ENCODE measurements at places on chromosomes 7 and 10.

GRCh38 chr7:1432411-1433082 lies 26.7 kb downstream of the MICALL2 start:
- peak; percentile 66 for DNase-seq

DNA sequence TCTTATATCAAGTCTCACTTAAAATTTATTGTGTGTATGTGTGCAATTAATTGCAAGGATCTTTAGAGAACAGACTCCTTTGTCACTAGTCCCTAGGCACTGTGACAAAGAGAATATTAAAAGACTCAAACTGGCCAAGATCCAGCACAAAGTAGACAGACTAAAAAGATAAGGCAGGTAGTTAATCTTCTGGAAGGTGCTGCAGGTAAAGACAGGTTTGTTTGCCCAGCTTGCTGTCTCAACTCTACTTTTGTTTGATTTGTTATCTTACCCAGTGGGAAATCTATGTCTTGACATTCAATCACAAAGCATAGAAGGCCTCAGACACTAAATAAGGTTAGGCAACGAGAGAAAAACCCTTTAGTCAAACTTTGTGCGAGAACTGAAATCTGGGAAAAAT lies 807.9 kb upstream of the LRRN3 start:
- DNase-seq, result peak; percentile 46

DNA sequence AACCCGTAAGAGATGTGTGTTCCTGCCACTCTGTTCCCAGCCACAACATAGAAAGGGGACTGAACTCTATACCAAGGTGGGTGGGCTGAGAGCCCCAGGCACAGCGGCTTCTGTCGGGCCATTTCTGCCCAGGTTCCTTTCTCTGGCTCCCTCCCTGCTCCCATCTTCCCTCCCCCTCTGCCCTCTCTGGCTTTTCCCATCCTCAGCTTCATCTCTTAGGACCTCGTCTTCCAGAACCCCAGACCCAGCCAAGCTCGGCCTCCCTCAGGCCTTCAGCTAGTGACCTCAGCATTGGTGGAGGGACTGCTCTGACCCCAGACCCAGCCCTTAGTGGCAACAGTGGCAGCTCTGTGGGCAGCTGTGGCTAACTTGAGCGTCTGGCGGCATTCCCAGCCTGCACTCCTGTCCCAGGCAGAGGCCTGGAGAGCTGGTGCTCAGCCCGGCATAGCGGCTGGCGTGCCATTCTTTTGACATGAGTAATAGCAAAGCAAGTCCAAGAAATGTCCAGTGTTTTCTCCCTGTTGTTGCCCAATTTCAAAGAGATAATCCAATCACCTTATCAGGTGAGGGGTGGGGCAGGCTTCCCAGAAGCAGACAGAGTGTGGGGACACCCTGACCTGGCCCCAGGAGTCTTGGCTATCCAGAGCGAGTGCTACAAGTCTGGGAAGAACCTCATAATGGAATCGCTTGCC lies 15.9 kb downstream of the PTPRE start:
- DNase-seq, result no peak

DNA sequence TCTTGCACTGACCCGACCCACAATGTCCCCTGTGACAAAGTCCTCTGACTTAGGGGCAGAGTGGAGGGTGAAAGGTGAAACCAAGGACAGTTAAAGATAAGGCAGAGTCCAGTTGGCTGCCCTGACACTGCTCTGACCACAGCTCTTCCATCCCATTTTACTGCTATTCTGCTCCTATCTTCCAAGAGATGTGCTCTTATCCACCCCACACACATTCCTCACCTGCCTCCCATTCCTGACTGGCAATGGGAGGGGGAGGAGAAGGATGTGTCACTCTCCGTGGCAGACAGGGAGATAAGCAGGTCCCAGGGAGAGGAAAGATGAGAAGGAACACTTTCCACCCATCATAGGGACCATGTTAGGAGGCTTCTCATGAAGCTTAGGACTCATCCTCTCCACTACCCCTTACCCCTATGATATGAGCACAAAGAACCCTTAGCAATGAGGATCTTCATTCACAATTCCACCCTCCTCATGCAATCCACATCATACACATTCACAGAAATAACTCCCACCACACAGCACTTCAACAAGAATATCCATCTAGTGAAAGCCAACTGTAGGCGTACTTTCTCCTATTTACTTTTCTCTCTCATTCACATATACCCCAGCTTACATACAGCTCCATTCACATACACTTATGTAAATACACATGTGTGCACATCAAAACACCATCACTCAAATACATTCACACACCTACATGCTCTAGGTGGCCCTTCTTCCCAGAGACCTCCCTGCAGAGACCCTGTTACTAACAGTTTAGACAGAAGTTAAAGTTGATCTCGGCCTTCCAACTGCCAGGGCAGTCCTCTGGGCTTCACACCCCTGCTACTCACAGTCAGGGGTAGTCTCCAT lies 6.6 kb downstream of the SYNPO2L start:
- DNase-seq, result no peak

- no peak for DNase-seq
These were observed 30.4 kb upstream of the TARP start for GRCh38 chr7:38303866-38304265.

- DNase-seq, result no peak
These were observed 479.1 kb upstream of the ZMIZ1 start for GRCh38 chr10:78589687-78590086.

DNA sequence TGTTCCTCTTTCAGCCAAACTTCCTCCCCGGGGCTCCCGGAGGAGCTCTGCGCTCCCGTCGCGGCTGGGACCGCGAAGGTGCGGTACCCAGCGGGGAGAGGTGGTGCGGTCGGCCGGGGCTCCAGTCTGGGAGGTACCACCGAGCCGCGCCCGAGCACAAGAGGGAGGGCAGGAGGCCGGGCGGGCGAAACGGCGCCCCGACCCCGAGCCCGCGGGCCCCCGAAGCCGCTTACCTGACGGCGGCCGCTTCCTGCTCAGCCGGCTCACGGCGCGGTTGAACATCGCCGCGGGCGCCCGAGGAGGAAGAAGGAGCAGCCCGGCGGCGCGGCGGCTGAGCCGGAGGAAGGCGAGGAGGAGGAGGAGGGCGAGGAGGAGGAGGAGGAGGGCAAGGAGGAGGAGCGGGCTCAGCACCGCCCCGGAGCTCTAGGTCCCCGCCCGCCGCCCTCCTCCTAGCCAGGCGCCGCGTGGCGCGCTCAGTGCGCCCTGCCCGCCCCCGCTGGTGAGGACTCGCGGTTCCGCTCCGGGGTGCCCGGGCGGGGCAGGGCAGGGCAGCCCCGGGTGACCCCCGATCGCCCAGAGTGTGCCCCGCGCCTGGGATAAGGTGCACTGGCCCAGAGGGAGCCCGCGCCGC lies at the start of gene RGS10:
Gene RGS10 (minus strand): TSS at position 363 of the 631 bp plus-strand sequence. CDS start 81 bp downstream, at position 282.
- peak; percentile 9 for DNase-seq

GRCh38 chr10:98295401-98295811 lies 27.4 kb upstream of the LOXL4 start:
- DNase-seq, result no peak

DNA sequence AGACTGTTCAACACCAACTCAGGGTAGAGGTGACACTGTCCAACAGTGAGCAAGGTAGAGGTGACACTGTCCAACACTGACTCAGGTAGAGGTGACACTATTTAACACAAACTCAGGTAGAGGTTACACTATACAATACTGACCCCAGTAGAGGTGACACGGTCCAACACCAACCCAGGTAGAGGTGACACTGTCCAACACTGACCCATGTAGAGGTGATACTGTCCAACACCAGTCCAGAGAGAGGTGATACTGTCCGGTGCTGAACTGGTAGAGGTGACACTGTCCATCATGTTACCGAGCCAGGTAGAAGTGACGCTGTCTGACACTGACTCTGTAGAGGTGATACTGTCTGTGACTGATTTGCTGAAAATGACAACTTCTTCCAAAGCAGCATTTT lies 102.4 kb downstream of the GATA3 start:
- DNase-seq, result no peak

DNA sequence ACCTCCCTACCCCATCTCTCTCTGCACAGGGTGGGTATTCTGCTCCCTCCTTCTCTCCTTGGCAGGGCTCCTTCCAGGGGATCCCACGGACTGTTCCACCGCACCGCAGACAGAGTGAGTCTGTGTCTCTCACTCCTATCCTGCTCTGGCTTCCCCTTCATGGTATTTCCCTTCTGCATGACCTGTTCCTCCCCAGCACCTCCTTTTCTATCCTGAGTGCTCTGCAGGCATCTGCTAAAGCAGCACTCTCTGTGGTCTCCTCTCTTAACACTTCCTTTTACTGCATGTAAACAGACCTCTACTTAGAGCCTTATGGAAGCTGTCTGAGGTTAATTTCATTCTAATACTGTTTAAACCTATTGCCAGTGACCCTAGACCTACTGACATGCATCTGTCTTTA lies 171.5 kb downstream of the CCSER2 start:
- DNase-seq, result peak; percentile 0

DNA sequence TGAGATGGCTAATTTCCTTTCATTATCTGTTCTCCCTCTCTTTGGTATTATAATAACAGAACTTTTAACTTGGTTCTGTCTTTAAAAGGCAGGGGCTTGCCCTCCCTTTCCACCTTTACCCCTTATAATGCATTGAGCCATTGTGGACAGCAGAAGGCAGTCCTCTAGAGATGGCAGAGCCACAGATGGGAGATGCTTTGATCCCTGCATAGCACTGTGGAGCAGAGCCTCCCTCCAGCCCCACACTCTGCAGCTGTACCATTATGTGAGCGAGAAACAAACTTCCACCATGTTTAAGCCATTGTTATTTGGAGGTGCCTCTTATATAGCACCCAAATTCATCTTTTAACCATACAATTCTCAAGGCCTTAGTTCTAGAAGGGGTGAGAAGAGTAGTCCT lies 78.4 kb downstream of the SEC23IP start:
- DNase-seq, result no peak

DNA sequence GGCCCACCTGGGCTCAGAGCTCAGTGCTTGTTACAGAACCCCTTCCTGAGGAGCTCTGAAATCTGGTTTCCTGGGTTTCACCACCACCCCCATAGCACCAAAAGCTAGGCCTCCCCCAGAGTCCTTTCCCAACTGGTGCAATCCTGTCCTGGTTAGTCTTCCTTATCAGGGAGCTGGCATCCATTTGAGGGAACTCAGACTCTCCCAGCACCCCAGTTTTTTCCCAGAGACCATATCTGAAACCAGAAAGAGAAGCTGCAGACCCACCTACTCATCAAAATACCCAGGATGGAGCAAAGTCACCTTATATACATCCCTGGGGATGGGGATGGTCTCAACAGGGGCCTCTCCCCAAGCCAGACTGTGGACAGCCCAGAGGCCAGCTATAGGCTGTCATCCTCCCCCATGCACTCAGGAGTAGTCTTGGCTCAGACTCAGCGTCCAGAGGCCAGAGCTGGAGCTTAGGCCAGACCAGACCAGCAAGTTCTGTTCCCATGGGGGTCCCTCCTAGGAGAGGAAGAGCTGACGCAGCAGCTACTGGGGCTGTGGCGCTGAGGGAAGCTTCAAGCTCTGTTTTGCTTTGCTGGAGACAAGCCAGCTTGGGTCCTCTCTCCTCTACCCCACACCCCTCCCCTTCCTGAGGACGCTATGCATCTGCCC lies 3.0 kb downstream of the TBATA start:
- DNase-seq, result no peak

DNA sequence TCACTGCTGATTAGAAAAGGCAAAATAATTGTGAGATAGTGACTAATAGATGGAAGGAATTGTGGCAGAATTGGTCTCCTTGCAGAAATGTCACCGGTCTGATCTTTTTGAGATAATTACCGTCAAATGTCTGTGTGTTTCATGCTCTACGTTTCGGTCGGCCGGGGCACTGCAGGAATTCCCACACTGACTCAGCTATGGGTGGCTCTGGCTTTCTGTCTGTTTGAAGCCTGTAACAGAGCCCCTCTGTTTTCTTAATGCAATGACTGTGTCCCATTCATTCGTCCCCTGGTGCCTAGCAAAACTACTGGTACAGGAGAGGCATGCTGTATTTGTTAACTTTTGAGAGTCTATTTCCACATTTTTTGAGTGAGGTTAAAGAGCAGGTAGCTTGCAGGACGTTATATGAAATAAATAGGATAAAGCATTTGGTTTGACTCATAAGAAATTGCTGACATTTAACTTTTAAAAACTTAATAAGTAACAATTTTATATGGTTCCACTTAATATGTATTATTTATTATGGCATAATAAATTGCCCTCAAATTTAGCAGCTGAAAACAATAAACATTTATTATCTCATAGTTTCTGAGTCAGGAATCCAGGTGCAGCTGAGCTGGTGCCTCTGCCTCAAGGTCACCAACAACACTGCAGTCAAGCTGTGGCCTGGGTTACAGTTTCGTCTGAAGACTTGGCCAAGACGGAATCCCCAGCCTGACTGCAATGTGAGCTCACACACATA lies 53.3 kb upstream of the CTBP2 start:
- no peak for DNase-seq

- no peak for DNase-seq
These were observed 1.5 kb upstream of the OAT start for GRCh38 chr10:124420254-124420653.

- no peak for DNase-seq
These were observed 4.6 kb downstream of the SHOC2 start for GRCh38 chr10:110923856-110924493.

DNA sequence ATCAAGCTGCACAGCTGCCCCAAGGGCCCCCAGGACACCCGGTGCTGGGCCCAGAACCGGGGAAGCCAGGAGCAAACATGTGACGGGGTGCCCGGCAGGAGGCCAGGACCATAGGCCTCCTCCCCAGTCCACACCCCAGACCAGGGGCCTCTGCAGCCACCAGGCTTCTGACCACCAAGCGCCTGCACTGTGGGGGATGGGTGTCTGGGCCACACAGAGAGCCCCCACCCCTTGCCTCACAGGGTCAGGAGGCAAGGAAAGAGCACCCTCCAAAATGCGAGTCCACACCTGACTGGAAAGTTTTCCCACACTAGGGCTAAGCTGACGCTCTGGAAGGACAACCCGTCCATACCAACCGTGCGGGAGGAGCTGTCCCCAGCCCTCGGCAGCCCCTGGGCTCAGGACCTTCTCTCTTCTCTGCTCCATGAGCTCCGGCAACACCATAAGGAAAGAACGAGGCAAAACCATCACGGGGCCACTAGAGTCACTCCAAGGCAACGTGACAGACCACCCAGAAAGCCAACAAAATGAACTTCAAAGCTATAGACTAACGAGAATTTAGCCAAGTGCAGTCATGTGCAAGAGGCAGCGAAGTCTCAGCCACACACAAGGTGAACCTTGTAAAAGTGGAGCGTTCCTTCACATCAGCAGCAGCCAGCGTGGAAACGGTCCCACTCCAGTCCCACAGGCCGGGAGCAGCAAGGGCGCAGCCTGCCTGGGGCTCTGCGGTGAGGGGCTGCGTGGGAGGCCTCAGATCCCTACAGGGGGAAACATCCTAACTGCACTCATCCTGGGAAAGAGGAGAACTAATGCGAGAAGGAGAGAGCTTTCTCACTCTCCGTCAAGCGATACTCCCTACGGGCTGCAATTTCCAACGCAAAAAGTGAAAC lies 5.1 kb downstream of the STK32C start:
- DNase-seq, result no peak

DNA sequence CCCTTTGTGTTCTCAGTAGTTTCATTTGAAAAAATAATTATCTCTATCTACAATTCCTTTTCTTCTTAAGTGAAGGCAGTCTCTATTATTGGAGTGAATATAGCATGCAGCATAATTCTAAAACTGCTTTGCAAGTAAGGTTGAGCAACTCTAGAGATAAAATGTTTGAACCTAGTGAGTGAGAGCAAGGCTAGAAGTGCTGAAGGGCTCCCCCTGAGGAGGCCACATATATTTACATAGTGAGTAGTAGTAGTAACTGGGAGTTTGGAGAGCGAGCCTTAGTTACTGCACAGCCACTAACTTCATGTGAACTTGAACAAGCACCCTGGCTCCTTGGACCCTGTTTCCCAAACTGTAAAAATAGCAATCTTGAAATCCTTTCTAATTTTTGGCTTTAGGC lies 141.5 kb upstream of the DKK1 start:
- DNase-seq, result no peak

GRCh38 chr10:33791272-33791660 lies 456.8 kb upstream of the NRP1 start:
- no peak for DNase-seq
